WTC11 (cell line): ENCODE measurements at places on chromosomes 4 and X.

GRCh38 chr4:145788755-145789154, 108.8 kb downstream of the C4orf51 start:
- DNase-seq: no peak

- no peak for DNase-seq
Measured at GRCh38 chrX:2708592-2709188, 17.6 kb downstream of the CD99 start.

- no peak for DNase-seq
Measured at GRCh38 chrX:154990496-154990895, 32.0 kb downstream of the F8 start.

GRCh38 chr4:181147416-181147951, 1095.7 kb upstream of the TENM3 start:
- no peak for DNase-seq

DNA sequence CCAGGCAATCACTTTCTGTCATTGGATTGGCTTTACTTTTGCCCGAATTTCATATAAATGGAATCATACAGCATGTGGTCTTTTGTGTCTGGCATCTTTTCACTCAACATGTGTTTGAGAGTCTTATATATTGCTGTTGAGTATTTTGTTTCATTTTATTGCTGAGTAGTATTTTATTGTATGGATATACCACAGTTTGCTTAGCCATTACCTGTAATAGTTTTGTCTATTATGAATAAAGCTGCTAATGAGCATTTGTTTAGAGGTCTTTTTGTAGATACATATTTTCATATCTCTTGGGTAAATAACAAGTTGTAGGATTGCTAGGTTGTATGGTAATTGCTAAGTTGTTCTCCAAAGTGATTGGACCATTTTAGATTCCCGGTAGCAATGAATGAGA, 105.7 kb downstream of the WWC2 start:
- DNase-seq: no peak
